8988T (cell line): ENCODE measurements at places on chromosomes 5 and 9.

- DNase-seq = no peak
Observed at GRCh38 chr9:92342825-92343488, 17.2 kb downstream of the CENPP start.

DNA sequence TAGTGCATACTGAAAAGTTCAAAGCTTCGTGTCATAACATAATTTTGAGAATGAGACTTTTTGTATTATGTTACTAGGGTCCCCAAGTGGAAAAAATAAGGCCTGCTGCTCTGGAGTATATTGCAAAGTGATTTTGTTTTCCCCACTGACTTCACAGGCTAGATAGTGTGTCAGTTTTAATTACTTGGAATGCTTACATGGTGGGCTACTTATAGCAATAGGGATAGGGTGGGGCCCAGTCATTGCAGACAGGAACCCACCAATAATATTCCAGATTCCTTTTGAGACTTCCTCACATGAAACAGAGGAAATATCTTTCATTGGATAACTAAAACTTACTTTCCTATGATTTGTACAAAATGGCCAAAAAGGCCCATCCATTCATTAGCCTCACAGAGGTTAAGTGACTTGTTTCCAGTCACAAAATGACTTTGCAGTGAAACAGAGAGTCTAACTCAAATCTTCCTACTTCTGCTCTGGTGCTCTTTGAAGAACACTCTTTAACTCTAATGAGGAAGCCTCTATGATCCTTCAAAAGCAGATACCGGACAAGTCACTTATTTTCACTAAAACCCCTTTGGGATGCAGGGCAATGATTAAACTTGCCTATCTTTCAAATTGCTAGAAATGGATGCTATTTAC, 16.2 kb upstream of the MEF2C start:
- no peak for DNase-seq

DNA sequence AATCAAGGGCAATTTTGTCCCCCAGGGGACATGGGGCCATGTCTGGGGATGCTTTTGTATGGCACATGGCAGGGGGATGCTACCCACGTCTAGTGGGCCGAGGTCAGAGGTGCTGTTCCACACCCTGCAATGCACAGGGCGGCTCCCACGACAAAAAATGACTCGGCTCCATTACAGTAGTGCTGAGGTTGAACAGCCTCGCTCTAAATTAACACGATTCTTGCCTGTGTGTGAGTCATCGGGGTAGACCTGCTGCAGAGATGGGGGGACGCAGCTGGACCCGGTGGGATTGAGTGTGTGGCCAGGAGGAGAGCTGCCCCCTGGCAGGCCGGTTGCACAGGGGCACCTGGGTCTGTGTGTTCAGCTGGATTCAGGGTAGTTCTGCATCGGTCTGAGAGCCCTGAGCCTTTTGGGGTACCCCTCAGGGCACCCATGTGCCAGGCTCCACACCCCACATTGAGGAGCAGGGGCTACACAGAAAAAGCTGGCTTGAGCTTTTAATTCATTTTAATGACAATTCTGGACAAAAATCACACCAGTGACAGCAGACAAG, 20.0 kb upstream of the COL5A1 start:
- DNase-seq = no peak

GRCh38 chr5:74009502-74009901, 383.5 kb downstream of the ARHGEF28 start:
- DNase-seq = no peak
